ENCODE measurements at places on chromosomes 12 and 14.

- no peak for DNase-seq
These were observed 7.5 kb upstream of the KLHL42 start for GRCh38 chr12:27772328-27773049.

DNA sequence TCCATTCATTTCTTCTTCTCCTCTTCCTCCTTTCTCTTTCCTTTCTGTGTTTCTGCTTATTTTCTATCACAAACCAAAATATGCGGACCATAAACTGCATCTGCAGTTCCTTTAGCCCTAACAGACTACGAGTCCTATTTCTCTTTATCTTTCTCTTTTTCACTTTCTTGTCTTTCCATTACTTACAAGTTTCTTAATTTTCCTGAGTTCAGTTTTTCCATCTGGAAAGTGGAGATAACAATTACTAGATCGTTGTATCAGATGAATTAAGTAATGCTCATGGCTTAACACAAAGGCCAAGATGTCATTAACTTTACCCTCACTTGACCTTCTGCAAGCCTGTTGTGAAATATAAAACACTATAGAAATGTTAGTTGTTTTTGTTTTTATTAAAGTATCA, 983 bp upstream of the COPS7A start:
- DNase-seq: no peak

GRCh38 chr14:37746140-37746832, 150.9 kb downstream of the TTC6 start:
- no peak for DNase-seq

- DNase-seq: no peak
These were observed 106.2 kb downstream of the UNC79 start for GRCh38 chr14:93536945-93537344.

- DNase-seq: no peak
These were observed 80.5 kb upstream of the PCED1B start for GRCh38 chr12:46998811-46999368.
